K562 (cell line): ENCODE measurements at places on chromosomes 6 and 20. TPM values are rescaled to one million over a fixed set of nuclear protein-coding genes. Genes with fewer than 3 reads are reported as not detected.
A peak's percentile ranks its signal among the peaks of the same experiment; 100 is the strongest.

DNA sequence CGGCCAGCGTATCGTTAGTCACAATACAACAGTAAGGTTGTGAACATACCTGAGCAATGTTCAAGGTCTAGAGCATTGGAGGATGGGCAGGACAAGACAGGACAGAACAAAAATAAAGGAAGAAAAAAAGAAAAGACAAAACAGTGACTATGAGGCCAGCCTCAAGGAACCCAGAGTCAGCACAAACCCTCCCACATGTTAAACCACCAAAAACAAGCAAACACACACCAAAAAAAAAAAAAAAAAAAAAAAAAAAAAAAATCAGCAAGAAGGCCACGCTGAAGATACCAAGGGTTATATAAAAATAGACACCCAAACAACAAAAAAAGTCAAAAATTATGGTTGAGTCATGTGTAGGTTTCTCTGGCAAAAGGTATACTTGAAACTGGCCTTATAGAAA lies 12.8 kb downstream of the MED23 start:
- no peaks in the 10 kb centered on the region for H3K27me3 ChIP-seq
- no peak overlapping the region for H3K27ac ChIP-seq
- H3K36me3 ChIP-seq: peaks cover 94% of the 10 kb centered on the region
- no peaks in the 10 kb centered on the region for H3K4me1 ChIP-seq
- DNase-seq: no peak

DNA sequence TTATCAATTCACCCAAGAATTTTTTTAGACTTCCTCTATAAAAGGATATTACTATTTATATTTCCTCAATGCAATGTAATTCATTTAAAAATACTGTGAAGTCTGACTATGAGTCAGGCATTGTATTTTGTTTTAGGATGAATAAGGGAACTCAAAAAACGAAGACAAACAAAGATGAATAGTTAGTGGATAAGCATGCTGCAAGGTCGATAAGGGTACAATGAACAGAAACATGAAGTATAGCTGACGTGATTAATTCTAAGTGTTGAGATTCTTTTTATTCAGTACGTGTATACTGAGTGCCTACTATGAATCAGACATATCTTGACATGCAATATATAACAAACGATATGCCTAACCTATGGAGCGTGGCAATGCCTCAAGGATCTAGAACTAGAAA lies 105.4 kb downstream of the PDE10A start:
- DNase-seq: no peak
- H3K27me3 ChIP-seq: no peaks in the 10 kb centered on the region
- H3K4me3 ChIP-seq: no peak overlapping the region
- no peaks in the 10 kb centered on the region for H3K4me1 ChIP-seq

- peaks cover 65% of the 10 kb centered on the region for H3K4me1 ChIP-seq
- no peak overlapping the region for H3K4me3 ChIP-seq
- H3K27ac ChIP-seq: peak overlapping the region; percentile 12; the same call in 1 of the 3 replicates
Observed at GRCh38 chr6:42026540-42026939, 23.8 kb upstream of the TAF8 start.

DNA sequence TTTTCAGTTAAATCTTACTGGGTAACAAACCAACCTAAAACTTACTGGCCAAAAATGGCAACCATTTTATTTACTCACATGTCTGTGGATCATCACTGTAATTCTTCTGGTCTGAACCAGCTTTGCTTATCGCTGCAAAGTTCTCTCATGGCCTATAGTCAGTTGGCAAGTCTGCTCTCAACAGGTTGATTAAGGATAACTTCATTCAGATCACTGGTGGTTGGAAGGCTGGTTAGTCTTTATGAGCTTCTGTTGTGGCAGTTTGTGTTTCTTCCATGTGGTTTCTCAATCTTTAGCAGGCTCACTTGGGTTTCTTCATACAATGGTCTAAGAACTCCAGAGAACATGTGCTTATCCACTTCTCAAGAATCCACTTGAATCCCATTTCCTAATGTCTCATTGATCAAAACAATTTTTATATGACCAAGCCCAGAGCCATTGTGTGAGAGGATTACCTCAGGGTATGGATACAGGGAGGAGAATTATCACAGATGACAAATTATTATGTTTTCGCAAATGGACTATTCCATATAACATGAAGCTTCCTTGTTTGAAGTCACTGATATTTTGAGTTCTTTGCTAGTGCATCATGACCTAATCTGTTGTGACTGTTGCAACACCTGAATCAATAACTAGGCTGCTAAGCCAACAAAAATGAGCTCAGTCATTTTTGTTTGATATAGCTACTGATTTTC lies 155.4 kb upstream of the BMP2 start:
- no peak overlapping the region for H3K4me3 ChIP-seq
- no peak overlapping the region for H3K27ac ChIP-seq
- no peaks in the 10 kb centered on the region for H3K27me3 ChIP-seq
- no peak for DNase-seq
- H3K36me3 ChIP-seq: no peaks in the 10 kb centered on the region

DNA sequence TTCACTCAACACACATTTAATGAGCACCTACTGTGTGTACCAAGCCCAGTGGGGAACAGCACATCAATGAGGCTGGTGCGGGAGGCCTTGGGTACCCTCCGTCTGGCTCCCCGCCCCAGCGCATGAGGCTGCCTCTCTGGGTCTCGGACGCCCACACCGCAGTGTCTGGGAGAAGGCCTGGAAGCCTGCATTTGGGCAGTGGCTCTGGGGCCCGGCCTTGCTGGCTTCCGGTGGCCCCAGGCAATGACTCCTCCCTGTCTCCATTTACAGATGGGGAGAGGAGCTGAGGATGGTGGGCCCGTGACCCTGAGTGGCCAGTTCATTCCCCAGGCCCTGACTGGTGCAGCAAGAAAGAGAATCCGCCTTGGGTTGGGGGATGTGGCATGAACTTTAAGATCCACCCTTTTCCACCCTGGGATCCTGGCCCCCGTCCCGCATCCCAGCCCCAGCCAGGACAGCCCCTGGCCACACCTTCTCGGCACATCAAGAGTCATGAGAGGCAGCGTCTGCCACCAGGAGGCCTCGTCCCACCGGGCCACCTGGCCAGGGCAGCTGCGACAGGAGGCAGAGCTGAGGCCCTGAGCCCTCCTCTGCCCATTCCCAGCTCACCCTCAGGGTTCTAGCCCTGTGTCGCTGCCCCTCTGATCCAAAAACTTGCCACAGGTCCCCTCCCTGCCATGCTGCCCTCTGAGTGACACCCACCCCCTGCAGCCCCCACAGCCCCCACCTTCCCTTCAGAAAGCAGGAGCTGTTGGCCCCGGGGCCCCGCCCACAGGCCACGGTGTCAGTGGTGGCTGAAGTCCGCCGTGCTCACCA lies 17.5 kb upstream of the MRGBP start:
- DNase-seq: no peak
- H3K36me3 ChIP-seq: no peaks in the 10 kb centered on the region
- no peaks in the 10 kb centered on the region for H3K27me3 ChIP-seq
- peaks cover 20% of the 10 kb centered on the region for H3K4me1 ChIP-seq
- no peak overlapping the region for H3K27ac ChIP-seq

DNA sequence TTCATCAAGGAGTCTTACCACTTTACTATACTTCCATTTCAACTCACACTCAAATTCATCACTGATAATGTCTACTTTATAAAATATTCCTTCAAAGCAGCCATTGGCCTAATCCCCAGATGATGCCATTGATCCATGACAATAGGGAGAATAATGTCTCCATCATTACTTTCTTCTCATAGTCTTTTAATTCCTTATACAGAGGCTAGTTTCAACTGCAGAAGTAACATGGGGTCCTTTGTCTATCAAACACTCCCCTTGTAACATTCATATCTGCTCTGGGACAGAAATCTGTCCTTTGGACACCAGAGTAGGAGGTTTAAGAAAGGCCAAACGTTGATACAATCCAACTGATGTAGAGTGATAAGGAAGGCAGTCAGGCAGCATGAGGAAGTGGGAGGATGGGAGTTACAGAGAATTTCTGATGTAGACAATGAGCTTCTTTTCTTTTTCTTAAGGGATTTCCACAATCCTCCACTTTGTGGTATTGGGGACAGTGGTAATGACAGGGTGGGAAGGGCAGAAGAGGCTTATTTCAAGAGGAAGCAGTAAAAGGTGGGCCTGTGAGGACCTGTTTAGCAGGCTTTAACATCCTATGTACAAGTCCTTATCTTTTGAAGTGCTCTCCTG lies 18.9 kb upstream of the HLA-DOA start:
- no peak overlapping the region for H3K4me3 ChIP-seq
- H3K4me1 ChIP-seq: no peaks in the 10 kb centered on the region
- H3K27me3 ChIP-seq: no peaks in the 10 kb centered on the region

GRCh38 chr6:112931832-112932231 lies 584.7 kb downstream of the RFPL4B start:
- no peaks in the 10 kb centered on the region for H3K27me3 ChIP-seq
- no peaks in the 10 kb centered on the region for H3K4me1 ChIP-seq
- H3K36me3 ChIP-seq: no peaks in the 10 kb centered on the region
- no peak overlapping the region for H3K4me3 ChIP-seq
- H3K27ac ChIP-seq: no peak overlapping the region

GRCh38 chr6:91127752-91128151 lies 540.9 kb upstream of the MAP3K7 start:
- no peak overlapping the region for H3K27ac ChIP-seq
- DNase-seq: no peak
- H3K27me3 ChIP-seq: no peaks in the 10 kb centered on the region
- no peaks in the 10 kb centered on the region for H3K4me1 ChIP-seq
- no peak overlapping the region for H3K4me3 ChIP-seq

GRCh38 chr6:113388996-113389395 lies 468.1 kb upstream of the MARCKS start:
- H3K27me3 ChIP-seq: no peaks in the 10 kb centered on the region
- H3K4me1 ChIP-seq: no peaks in the 10 kb centered on the region
- no peak for DNase-seq
- no peaks in the 10 kb centered on the region for H3K36me3 ChIP-seq
- H3K4me3 ChIP-seq: no peak overlapping the region
- H3K27ac ChIP-seq: no peak overlapping the region

DNA sequence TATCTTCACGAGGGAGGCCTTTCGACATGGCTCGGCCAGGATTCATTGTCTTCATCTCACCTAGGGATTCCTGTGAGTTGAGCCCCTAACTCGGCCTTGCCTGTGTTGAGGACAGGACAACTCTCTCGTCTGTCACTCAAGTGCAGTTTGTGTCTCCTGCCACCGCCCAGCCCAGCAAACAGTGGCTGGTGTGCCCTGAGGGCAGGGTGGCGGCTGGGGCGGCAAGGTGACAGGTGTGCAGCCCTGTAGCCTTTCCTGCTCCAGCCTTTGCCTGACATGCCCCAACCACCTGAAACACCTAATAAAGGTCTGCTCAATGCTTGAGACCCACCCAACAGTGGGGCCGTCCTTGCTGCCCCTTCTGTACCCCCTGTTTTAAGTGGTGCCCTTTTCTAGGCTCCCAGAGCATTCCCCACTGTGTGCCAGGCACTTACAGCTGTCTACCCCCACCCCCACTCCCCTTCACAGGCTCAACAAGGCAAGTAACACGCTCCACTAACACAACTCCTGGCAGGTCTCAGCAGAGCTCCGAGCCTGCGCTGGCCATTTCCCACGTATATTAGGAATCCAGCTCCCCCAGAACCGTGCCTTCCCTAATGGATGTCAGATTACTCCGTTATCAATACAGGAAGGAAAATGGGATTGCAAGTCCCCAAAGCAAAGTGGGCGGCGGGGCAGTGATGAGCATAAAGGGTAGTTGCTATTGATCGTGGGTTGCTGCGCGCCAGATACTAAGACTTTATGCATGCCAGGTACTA lies 17.7 kb downstream of the GFRA4 start:
- DNase-seq: no peak
- H3K36me3 ChIP-seq: no peaks in the 10 kb centered on the region; the same call in 2 of the 3 replicates
- no peak overlapping the region for H3K4me3 ChIP-seq
- peaks cover 4% of the 10 kb centered on the region for H3K4me1 ChIP-seq

DNA sequence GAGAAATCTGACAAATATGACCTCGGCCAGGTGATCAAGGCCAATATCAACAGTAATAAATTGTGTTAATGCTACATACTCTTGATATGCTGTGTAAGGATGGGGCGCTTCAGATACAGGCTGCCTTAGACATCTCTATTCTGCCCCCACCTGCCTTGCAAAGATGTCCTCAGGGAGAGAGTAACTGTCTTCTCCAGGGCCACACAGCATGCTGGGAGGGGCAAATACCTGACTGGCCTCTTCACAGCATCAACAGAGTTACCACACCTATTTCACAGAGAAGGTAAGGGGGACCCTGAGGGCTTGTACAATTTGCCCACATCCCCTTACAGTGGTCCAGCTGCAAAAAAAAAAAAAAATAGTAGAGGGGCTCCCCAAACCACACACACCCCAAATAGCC lies 17.2 kb upstream of the KIAA1755 start:
- H3K36me3 ChIP-seq: no peaks in the 10 kb centered on the region
- no peak overlapping the region for H3K27ac ChIP-seq
- H3K4me3 ChIP-seq: no peak overlapping the region
- no peak for DNase-seq
- peaks cover 24% of the 10 kb centered on the region for H3K27me3 ChIP-seq

- no peak overlapping the region for H3K4me3 ChIP-seq
- H3K4me1 ChIP-seq: peaks cover 14% of the 10 kb centered on the region; the same call in 2 of the 3 replicates
- H3K27me3 ChIP-seq: no peaks in the 10 kb centered on the region
- H3K27ac ChIP-seq: no peak overlapping the region
- H3K36me3 ChIP-seq: peaks cover 29% of the 10 kb centered on the region; the same call in 2 of the 3 replicates
Observed at GRCh38 chr6:43221046-43221972, 8.0 kb downstream of the DNPH1 start.

GRCh38 chr6:27148404-27148795 lies 99.1 kb upstream of the PRSS16 start:
- H3K4me1 ChIP-seq: peaks cover 4% of the 10 kb centered on the region
- peaks cover 26% of the 10 kb centered on the region for H3K36me3 ChIP-seq
- peak overlapping the region; percentile 94; the same call in 2 of the 3 replicates for H3K27ac ChIP-seq
- DNase-seq: no peak
- H3K4me3 ChIP-seq: peak overlapping the region; percentile 56

DNA sequence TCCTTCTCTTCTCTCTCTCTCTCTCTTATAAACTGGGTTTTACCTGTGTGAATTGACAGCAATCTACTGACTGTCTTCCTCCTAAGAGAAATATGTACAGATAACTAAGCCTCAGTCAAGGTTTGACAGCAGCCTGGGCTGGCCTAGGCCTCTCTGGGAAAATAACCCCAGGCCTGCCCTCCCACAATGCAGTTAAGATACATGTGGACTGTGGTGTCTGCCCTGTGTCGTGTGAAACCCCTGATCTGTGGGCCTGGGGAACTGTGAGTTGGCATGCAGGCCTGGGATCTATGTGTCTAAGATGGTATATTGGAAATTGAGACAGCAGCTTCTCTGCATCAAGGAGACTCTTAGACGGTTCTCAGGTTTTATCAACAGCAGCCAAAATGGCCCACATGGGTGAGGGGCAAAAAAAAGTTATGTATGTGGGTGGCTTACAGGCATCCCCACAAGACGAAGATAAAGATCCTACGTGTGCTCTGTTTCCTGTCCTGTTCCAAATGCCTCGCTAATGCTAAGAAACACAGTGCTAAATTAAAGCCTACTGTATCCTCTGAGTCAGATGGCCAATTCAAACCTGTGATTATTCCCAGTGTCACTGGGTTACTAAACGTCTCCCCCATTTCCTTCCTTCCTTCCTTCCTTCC lies 19.0 kb downstream of the LRFN2 start:
- H3K27ac ChIP-seq: no peak overlapping the region
- H3K27me3 ChIP-seq: peaks cover 12% of the 10 kb centered on the region

- no peak for DNase-seq
- no peak overlapping the region for H3K4me3 ChIP-seq
- no peaks in the 10 kb centered on the region; the same call in 2 of the 3 replicates for H3K27me3 ChIP-seq
Observed at GRCh38 chr20:24681634-24682495, 212.4 kb downstream of the SYNDIG1 start.

SLC52A3 gene
- 0.60 and 0.69 TPM in 2 replicates for total RNA-seq

PSORS1C2 gene
- not detected in 2 replicates for total RNA-seq

ACTL10 gene
- 0.11 TPM in 1 of 2 replicates, not detected in the other for total RNA-seq

OXT gene
- total RNA-seq: not detected in 2 replicates

CCR6 gene
- not detected in 2 replicates for total RNA-seq

LTA gene
- 0.80 and 0.87 TPM in 2 replicates for total RNA-seq

PLN gene
- total RNA-seq: 0.09 TPM in 1 of 2 replicates, not detected in the other
